ENCODE measurements at places on chromosomes 2 and 18.

DNA sequence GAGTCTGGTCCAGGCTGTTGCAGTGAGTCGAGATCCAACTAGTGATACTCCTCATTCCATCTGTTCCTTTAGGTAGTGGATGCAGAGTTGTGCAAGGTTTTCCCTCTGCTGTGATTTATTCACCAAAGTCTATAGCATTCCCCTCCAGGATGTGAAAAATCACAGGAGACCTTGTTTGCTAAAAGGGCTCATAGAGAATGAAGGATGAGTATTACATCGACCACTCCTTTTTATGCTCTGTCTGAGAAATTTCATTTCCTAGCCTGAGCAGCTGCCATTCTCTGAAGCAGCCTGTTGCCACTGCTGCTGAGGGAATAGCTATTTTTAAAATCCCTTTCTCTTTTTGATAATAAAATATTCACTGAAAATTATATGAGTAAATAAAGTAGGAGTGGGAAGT, 134.1 kb upstream of the LRRTM1 start:
- DNase-seq, result no peak

- DNase-seq, result no peak
Observed at GRCh38 chr18:48987821-48988220, 37.1 kb upstream of the SMAD7 start.

GRCh38 chr2:125168442-125168841, 1143.4 kb downstream of the CNTNAP5 start:
- no peak for DNase-seq

DNA sequence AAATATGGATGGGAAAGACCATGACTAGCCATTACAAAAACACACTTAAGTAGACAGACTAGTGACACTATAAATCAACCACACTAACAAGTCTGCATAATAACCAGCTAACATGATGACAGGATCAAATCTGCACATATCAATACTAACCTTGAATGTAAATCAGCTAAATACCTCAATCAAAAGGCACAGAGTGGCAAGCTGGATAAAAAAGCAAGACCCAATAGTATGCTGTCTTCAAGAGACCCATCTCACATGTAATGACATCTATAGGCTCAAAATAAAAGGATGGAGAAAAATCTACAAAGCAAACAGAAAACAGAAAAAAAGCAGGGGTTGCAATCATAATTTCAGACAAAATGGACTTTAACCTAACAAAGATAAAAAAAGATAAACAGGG, 16.3 kb downstream of the PFN4 start:
- DNase-seq, result no peak

- DNase-seq, result no peak
Observed at GRCh38 chr2:239694487-239694886, 293.7 kb upstream of the HDAC4 start.

- DNase-seq, result no peak
Observed at GRCh38 chr2:19804639-19805260, 97.0 kb downstream of the TTC32 start.
